ENCODE measurements at places on chromosomes 4 and X.

DNA sequence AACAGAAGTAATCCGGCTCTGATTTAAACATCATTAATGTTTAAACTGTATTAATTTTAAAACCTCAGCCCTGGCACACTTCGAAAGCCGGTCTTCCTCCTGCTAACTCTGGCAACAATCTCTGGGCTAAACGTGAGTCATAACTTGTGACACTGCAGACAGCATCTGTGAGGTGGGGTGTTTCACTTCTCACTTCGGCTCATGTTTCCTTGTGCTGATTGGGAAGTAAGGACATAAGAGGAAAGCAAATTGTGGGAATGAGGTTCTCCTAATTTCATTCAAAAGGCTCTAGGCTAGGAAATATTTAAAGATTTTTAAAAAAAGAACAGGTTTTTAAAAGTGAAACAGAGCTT is 139.9 kb upstream of the USP9X start:
- no peak for DNase-seq

DNA sequence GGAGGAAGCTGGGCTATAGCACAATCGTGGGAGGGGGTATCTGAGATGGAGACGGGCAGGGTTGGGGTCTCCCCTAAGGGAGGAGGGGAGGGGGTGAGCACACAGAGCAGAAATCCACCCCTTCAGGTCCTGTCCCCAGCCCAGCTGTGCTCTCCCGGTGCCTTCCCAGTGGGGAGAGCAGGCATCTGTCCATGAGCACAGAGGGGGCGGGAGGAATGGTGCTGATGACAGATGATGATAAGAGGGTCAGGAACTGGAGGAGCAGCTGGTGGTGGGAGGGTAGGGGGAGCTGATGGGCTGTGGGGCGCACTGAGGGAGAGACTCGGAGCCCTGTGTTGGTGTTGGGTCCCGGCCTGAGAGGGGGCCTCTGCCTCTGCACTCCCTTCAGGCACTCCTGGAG is 8.6 kb downstream of the ATP2B3 start:
- DNase-seq = no peak

DNA sequence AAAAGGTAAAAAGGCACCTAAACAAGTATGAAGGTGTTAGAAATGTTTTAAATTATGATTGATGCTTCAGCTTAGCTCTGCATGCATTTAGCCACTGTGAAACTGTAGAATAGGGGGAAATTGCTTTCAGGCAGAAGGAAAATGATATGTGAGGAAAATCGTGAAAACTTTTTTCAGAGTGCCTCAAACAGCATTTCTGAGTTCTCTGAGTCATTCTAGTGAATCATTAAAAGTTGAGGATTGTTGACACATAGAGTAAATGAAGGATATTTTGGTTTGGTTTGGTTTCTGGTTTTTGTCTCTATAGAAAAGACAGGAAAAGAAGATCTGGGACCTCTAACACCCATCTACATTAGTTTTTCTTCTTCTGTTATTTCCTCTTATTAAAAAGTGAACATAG is 332.5 kb upstream of the TRAM1L1 start:
- DNase-seq = no peak

GRCh38 chr4:3520276-3520675 is 11.9 kb downstream of the LRPAP1 start:
- DNase-seq = no peak

GRCh38 chr4:34644579-34645115 is 1599.7 kb downstream of the ARAP2 start:
- DNase-seq = no peak

Measured in activated CD4-positive, alpha-beta T cell treated with anti-CD3 and anti-CD28 coated beads, Interleukin-2, amount 50 U/mL, for 48 hours (primary cell).